ENCODE measurements at places on chromosomes 6 and 20.

DNA sequence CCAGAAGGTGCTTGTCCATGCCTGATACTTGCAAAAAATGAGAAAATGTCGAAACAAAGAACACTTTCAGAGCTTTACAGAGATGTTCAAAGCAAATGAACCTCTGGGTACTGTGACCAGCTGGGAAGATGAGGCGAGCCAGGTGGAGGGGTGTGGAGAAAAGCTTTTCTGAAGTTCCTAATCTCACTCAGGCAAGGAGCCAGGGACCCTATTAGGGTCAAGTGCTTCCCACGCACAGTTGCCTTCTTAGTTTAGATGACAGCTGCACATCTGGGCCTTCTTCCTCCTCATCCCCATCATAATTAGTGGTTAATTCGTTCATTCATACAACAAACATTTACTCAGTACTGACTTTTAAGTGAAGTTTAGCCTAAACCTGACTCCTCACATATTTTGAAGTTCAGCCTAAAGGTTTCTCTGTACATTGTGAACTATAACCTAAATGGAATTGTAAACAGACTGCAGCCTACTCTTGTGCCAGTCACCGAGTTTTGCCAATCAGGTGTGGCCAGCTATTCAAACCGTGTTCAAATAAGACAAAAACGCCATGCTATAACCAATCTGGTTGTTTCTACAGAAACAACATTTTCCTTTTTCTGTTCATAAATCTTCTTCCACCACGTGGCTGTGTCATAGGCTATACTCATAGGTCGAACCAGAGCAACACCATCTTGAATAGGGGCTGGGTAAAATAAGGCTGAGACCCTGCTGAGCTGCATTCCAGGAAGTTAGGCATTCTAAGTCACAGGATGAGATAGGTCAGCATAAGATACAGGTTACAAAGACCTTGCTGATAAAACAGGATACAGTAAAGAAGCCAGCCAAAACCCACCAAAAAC is 19.3 kb upstream of the AHCY start:
- DNase-seq = no peak

GRCh38 chr6:158095671-158096070 is 72.4 kb downstream of the SERAC1 start:
- no peak for DNase-seq

DNA sequence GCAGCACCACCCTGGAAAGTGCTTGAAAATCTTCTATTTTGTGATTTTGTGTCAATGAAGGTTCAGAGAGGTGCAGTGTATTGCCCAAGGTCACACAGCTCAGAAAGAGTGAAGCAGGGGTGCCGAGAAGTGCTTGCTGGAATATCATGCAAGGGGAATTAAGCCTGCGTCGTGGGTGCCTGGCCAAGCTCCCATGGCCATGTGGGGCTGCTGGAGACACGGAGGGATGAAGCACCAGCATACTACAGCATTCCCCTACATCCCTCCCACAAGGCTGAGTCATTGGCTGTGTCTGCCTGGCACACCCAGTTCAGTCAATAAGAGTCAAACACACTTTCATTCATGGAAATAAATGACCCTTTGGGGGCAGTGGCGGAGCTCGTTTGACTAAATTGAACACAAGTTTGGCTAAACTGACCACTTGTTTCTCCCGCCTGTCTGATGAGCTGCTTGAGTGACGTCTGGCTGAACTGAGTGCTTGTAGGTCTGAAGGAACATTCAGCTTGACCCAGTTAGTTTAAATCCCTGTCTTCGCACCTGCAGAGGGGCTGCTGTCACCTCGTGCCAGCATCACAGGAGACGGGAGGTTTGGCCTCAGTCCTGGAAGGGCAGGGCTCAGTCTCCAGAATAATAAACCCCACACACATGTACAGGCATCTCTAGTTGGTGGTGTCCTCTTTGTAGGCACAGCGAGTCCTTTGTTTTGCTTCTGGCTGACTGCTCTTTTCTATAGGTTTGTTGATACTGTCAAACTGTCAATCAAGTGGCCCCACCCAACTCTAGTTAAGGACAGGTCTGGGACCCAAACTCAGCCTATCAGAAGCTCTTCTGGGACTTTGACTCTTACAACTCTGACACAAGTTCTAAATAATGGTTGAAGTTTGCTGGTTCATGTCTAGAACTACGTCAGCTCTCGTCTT is 8.4 kb upstream of the TGM2 start:
- no peak for DNase-seq

DNA sequence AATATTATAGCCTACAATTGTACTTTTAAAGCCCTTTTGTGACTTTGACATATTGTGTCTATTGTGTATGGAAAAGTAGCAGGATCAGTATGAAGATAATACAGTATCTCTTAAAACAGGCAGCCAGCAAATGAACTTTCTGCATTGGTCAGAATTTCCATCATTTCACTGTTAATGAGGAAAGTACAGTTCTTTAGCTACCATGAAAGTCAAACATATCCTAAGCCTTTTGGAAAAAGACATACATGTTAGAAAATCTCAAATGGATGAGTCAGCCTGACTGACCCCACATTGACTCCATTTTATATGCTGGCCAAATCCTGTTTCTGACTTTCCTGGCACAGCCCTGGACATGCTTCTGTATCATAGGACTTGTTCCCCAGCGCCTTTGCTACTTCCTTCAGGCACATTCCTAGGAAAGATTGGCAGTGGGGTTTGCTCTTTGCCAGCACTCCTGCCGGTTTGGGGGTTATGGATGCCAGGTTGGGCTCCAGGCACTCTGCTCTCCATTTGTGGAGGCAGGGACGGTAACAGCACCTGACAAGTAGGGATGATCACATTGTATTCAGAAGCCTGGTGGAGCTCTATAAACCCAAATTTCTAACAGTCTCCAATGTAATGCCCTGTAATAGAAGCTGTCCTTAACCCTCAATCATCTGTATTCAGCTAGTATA is 43.7 kb downstream of the TOP1 start:
- no peak for DNase-seq

DNA sequence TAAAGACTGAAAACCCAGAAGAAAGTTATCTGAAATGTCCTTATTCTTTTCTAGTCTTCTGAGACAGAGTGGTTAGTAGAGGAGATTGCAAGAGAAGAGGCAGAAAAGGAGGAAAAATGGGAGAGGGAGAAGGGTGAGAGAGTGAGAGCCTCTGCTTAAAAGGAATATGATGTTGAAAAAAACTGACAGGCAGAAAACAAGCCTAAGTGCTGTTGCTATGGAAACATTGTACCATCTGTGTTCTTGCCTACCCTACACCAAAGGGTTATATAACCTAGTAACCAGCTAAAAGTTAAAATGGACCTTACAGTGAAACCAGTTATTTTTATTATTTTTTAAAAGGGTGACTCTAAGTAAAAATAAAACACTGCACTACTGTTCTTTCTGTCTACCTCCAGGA is 28.3 kb upstream of the SH3BGRL2 start:
- no peak for DNase-seq

- no peak for DNase-seq
Measured at GRCh38 chr6:24330137-24330732, 27.6 kb downstream of the DCDC2 start.

- no peak for DNase-seq
Measured at GRCh38 chr6:12327988-12328387, 37.8 kb downstream of the EDN1 start.

GRCh38 chr20:62009322-62009721 is 56.4 kb downstream of the TAF4 start:
- no peak for DNase-seq

- DNase-seq = no peak
Measured at GRCh38 chr20:35730583-35731468, 11.2 kb downstream of the RBM39 start.

DNA sequence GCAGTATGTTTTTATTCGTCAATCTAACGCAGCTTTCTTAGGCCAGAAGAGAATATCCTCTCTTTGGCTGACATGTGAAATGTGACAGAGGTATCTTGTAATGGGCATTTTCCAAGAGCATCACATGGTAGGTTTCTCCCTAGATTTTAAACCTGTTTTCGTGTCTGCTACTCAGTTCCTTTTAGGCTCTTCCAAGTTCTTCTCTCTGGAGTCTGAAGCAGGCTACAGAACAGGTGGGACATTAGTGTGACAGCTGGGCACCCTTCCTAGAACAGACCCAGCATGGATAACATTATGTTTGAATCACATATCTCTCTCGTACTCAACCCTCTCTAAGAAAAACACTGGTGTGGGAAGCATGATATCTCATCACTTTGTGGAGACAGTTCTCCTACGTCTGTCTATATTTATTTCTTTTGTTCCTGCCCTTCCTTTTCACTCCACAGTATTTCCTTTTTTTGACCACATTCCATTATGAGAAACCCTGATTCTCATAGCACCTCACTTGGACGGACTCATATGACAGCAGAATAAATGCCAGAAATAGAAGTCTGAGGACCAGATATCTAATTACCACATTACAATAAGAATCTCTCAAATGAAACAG is 263.4 kb downstream of the NKAIN2 start:
- no peak for DNase-seq

GRCh38 chr20:1414982-1415381 is 22.1 kb upstream of the FKBP1A start:
- no peak for DNase-seq

- DNase-seq = no peak
Measured at GRCh38 chr20:35908007-35908406, 46.3 kb downstream of the SCAND1 start.

DNA sequence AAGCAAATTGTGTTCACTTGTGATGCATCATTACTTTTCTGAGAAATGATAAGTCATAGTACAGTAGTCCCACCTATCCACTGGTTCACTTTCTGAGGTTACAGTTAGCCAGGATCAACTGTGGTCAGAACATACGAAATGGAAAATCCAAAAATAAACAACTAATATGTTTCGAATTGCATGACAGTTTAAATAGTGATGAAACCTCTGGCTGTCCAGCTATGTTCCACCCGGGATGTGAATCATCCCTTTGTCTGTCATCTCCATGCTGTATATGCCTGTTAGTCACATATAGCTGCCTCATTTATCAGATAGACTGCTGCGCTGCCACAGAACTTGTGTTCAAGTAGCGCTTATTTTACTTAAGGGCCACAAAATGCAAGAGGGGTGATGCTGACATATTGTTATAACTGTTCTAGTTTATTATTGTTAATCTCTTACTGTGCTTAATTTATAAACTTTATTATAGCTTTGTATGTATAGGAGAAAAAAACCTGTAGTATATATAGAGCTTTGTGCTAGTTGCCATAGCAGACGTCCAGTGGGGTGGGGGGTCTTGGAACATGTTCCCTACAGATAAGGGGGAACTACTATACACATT is 29.2 kb downstream of the AFDN start:
- DNase-seq = no peak

- DNase-seq = no peak
Measured at GRCh38 chr6:37122861-37123260, 47.1 kb upstream of the PIM1 start.

GRCh38 chr6:18386298-18386976 is 713 bp upstream of the RNF144B start:
- no peak for DNase-seq

- no peak for DNase-seq
Measured at GRCh38 chr20:5996765-5997164, 46.3 kb downstream of the MCM8 start.

- DNase-seq = no peak
Measured at GRCh38 chr20:45080867-45081624, 19.9 kb downstream of the KCNS1 start.

DNA sequence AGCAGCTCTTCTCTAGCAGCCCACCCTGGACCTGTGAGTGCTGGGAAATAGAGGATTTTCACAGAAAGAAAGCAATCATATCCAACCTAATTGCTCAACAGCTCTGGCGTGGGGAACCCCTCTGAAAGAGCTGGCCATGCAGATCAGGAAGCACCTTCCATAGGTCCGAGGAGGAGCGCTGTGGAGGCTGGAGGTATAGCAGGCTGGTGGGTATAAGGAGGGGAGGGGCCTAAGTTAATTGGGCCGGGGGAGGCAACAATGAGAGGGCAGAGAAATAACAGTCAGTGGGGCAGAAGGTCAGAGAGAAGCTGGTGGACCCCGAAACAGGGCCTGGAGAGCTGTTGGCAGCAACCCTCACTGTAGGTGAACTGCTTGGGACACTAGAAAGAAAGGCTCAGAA is 40.8 kb downstream of the SNRNP48 start:
- DNase-seq = no peak

DNA sequence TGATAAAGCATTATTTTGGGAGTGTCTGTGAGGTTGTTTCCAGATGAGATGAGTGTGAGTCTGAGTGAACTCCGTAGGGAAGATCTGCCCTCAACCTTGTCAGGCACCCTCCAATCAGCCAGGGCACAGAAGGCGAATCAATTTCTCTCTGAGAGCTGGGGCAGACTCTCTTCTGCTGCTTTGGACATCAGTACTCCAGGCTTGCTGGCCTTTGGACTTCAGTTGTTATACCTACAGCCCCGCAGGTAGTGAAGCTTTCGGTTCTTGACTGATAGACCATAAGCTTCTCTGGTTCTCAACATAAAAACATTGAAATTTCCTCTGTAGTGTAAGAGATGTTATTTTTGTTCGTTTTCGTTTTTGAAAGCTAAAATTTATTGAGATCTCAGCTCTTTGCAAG is 71.4 kb downstream of the MAFB start:
- DNase-seq = no peak

Measured in stimulated activated CD4-positive, alpha-beta T cell treated with anti-CD3 and anti-CD28 coated beads, Interleukin-1b, Interleukin-23, amount 100 ng/mL, for 4 hours (primary cell).